ENCODE measurements at places on chromosomes 7 and 10. TPM values are rescaled to one million over a fixed set of nuclear protein-coding genes. Genes with fewer than 3 reads are reported as not detected.

- DNase-seq = no peak
Observed at GRCh38 chr10:65769828-65770227, 1156.0 kb upstream of the LRRTM3 start.

DNA sequence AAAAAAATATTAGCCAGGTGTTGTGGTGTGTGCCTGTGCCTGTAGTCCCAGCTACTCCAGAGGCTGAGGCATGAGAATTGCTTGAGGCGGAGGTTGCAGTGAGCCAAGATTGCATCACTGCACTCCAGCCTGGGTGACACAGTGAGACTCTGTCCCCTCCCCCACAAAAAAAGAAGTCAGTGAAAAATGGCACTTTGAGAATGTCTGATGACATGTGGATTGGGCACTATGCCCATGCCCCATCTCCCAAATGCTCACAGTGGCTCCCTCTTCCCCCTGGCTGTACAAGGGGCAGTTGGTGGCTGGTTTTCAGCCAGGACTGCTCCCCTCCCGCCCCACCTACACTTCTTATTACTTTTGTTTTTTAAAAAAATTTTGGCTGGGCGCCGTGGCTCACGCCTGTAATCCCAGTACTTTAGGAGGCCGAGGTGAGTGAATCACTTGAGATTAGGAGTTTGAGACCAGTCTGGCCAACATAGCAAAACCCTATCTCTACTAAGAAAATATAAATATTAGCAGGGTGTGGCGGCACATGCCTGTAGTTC is 26.1 kb downstream of the IL15RA start:
- DNase-seq = no peak

DNA sequence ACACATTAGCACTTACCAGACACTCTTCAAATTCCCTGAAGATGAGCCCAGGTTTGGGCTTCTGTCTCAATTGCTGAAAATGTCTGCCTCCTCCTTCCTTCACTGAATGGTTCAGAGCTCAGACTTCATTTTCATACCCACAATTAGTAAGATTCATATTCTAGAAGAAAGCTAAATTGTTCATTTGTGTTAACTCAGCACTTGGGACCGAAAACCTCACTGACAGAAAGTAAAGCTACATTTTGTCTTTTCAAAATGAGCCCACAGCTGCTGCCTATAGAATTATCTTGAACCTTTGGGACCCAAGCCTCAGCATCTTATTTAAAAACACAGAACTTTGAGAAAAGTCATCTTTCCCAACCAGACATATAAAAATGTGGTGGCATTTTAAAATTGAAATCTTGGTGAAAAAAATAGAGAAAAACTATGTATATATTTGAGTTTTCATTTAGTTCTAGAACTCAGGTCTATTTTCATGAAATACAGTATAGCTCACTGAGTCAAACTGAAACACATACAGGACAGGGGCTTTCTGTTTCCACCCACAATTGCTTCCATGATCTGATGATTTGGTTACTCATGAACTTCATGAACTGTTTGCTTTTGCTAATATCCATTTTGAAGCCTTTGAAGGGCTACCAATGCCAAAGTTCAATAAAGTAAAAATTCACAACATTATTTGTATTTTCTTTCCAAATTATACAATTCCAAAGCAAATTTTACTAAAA is 119.1 kb upstream of the PFKP start:
- no peak for DNase-seq

DNA sequence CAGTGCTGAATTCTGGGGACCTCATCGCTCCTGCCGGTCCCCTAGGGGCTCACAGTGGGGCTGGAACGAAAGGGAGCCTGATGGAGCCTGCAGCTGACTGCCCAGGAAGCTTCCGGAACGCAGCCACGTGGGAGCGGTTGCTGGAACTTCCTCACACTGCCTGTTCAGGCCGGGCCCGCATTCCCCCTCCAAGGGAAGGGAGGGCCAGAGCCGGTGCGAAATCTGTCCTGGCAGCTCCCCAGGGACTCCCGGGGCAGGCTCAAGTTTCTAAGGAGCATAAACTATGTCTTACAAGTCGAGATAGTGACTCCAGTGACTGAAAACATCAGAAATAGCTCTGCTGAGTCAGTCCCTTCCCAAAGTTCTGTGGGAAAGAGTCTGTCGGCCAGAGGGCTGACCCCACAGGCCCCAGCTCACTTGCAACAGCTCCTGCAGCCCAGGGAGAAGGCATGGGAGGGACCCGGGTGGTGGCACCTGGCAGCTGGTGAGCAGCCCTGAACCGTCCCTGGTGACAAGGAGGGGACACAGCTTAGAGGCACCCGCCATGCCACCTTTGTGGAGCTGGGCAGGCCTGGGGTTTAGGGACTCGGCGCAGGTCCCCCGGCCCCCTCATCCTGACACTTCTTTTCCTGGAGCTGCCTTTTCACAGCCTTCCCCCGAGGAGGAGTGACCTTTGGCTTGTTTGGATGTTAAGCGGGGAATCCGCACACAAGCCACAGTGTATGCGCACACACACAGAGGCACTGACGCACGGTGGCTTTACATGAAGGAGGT is 47.6 kb downstream of the PDGFA start:
- DNase-seq = peak; percentile 30

DNA sequence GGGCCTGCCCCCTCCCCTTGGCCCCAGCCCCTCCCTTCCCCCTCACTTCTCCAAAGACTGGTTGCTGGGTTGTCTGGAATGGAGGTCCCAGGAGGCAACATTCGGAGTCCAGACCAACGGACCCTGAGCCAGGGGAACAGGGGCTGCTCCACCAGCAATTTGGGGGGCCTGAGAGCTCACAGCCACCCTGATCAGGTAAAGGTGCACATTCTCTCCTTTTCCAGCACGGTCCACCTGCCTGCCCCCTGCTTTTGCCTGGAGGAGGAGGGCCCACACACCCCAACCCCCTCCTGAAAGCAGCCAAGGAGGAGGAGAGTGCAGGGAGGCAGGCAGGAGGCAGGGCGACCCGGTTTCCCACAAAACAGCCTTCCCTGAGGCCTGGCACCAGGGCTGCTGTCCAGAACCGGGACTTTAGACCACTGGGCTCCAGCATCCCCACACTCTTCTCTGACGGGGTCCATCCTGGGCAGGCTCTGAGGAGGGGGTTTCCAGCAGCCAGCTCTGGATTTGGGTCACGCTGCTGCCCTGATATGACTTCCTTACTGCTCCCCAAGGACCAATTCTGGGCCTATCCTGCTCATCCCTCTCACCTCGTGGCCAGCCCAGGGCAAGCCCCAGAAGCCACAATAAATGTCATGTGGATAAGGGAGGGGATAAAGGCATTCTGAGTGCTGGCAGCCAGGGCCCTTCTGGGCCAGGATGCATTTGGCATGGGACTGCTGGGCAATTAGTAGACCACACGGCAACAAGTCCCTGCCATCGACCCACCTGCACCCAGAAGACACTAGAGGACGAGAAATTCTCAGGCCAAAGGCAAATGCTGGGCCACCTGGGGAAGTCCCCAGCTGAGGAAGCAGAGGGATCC is 1.1 kb upstream of the CAMK2B start:
- no peak for DNase-seq

DNA sequence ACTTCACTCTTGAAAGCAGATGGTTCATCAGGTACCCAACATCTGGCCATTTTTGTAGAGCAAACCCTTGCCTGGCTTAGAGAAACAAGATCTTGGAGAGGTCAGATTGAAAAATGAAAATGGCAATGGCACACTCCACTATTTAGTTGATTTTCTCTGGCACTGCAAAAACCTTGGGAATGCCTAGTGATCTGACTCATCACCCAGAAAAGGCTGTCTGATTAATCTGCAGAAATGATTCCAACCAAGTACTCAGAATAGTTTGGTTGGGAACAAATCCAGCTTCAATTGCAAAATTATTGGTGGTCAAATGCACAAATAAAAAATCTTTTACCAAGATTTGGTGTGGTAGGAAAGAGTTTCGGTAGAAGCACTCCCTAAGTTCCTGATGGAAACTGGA is 351.2 kb downstream of the PHTF2 start:
- DNase-seq = no peak

DNA sequence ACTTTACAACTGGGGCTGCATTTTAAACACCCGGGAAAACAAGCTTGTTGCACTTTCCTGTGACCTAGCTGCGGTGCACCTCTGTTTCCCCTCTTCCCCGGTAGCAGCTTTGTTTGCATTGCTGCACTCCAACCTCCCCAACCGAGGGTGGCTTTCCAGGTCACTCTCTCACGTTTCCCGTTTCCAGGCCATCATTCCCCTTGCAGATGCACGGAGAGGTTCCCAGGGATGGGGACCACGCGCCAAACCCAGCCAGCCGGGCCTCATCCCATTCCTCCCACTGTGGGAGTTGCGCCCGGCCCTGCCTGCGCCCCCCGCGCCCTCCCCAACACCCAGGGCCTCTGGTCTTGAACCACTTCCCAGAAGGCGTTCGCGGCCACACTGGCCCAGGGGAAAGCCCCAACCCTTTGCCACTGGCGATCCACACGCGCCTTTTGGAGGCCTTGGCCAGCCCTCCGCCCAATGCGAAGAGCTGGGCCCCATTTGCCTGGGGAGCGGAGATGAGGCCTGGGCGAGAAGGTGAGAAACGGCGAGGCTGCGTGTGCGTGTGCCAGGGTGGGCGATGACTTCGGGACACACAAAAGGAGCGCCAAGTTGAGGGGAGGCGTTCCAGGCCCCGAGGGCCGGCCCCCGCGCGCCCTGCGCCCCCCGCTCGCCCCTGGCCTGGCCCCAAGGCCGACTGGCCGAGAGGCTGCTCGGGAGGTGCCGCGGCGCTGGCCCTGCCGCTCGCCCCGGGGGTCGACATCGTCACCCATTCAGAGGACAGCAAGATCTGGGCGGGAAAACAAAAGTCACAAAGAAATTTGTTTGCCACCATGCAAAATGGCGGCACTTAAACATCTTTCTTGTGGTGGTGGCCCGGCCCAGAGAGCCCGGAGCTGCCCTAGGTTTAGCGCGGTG is 15.9 kb downstream of the SKIDA1 start:
- DNase-seq = no peak

HABP2 gene
- total RNA-seq = 0.27 TPM

DNA sequence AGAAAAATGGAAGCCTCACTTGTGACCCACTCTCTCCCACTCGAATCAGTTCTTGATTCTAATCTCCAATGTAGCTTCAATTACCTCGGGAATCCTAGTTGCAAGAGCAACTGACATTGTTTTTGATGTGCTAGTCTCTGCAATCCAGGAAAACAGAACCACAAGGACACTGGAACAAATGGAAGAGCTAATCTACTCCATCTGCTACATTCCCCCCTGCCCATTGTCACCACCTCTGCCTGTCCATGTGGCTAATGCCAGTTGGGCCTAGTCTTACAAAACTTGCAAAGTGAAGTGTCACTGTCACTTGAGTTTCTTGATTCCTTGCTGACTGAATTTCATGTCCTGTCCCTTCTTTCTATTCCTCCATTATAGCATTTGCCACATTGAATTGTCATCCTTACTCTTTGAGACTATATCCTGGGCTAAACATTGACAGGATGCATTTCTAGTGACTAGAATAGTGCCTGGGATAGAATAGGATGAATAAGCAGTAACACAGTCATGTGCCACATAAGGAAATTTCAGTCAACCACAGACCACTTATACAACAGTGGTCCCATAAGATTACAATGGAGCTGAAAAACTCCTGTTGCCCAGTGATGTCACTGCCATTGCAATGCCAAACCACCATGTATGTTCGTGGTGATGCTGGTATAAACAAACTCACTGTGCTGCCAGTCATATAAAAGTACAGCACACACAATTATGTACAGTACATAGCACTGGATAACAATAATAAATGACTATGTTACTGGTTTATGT is 13.5 kb downstream of the GCC1 start:
- no peak for DNase-seq

ADAM12 gene
- under 0.01 TPM for total RNA-seq

LRRC18 gene
- total RNA-seq = not detected

DNA sequence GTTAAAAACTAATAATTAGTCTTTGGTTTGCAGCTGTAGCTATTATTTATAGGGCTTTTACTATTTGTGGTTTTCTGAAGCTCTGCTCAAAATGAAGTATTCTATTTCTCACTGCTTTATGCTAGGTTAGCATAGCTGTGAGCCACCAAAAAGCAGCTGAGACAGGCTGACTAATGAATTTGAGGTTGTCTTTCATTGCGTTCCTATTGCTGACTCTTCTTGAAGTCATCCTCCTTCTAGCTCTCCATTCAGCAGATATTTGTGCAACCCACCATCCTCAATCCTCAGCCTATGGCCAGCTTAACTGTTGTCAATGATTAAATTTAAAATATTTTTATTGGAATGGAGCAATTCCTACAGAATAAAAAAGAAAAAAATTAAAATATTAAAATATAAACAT is 2.1 kb upstream of the RALA start:
- DNase-seq = no peak

Data from hematopoietic multipotent progenitor cell (in vitro differentiated cells).